ENCODE measurements at places on chromosomes 5 and 9.

DNA sequence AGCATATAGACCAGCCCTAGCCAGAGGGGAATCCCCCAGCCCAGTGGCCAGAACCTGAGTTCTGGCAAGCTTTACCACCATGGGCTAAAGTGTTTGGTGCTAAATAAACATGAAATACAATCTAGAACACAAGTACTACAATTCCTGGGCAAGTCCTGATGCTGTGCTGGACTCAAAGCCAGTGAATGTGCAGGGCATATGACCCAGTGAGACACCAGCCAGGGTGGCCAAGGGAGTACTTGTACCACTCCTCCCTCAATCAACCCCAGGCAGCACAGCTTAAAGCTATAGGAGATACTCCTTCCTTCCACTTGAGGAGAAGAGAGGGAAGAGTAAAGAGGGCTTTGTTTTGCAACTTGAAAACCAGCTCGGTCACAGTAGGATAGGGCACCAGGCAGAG lies 63.6 kb downstream of the SSBP2 start:
- DNase-seq, result no peak

DNA sequence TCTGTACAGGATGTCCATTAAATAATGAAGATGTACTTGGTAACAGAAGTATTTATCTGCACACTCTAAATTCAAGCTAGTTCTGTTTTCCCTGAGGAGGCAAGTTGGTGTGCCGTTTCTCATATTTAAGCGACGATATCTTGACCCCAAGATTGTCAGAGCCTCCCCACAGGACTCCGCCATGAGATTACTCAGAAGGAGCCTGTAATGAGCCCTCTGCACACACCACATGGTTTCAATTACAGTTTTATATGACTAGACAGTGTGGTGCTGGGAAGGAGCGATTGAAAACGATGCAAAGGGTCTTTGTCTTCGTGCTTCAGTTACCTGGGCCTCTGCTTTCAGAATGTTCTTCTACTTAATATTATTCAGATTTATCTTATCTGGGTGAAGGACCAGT lies 840.4 kb upstream of the WWC1 start:
- DNase-seq, result no peak

GRCh38 chr5:180097163-180097894 lies 25.8 kb upstream of the RNF130 start:
- no peak for DNase-seq

GRCh38 chr9:7153566-7153965 lies 395.8 kb downstream of the KDM4C start:
- no peak for DNase-seq

GRCh38 chr5:96516631-96517071 lies 83.6 kb upstream of the PCSK1 start:
- DNase-seq, result no peak

DNA sequence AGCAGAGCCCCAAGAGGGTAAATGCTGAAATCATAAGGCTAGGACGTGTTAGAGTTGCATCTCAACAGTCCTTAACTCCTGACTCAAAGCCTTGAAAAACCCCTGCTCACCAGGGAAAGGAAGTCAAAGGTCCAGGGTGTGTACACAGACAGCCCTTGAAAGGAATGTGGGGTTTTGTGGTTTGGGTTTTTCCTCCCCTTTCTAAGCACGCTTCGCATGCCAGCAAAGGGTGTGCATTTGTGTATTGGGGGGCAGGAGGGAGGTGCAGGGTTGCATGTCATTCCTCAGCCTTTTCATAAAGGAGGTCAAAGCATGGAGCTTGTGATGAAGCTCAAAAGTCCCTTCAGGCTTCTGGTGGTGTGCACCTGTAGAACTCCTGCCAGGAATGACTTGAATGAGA lies 17.3 kb upstream of the XPA start:
- DNase-seq, result no peak

GRCh38 chr5:9419794-9420193 lies 126.1 kb downstream of the SEMA5A start:
- DNase-seq, result no peak

DNA sequence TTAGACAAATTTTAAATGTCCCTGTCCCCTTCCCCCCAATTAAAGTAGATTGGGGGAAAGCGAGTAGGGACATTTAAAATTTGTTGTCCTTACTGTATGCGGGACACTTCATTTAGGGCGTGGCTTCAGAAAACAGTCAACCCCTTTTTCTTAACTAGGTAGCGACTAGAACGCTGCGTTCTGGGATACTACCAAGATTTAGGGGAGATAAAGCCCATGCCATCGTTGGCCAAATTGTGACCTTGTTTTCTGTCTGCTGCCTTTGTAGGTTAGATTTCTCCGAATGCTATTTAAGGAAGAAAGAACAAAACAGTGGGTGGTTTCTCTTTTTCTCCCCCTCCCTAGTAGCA lies 1.2 kb downstream of the CKS2 start:
- no peak for DNase-seq

- DNase-seq, result no peak
Observed at GRCh38 chr9:22238809-22239684, 207.6 kb upstream of the DMRTA1 start.

DNA sequence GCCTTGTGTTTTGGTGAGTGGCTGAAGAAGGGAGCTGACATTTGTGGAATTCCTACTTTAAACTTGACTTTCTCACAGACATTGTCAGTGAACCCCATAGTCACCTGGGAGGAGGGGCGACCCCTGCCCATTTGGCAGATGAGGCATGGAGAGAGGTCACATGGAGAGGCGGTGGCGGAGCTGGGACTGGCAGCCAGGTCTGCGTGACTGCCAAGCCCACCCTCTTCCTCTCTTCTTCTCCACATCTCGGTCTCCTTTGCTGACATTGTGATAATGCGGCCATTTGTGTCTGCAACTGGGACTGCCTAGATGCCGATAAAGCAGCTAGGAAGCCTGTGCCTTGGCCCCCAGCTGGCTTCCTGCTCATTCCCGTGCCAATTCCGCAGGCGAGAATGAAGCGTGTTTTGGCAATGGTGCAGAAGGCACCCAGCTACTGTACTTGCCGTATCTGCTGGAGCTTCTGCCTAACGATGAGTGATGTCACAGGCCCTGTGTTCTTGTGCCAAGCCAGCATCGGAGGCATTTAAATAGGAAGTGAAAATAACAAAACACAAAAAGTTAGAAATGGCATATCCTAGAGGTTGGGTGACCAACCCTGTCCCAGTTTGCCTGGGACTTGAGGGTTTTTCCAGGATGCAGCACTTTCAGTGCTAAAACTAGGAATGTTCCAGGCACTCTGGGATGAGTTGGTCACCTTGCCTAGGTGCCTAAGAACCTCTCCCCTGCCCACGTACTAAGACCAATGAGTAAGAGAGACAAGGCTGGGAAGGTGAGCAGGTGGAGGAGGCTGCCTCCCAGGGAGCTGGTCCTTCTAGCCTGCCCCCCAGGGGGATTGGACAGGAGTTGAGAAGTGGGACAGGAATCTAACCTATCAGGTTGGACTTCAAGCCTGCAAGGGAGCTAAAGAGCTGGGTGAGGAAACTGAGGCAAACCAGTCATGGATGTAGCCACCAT lies 23.6 kb downstream of the OLFML2A start:
- no peak for DNase-seq

DNA sequence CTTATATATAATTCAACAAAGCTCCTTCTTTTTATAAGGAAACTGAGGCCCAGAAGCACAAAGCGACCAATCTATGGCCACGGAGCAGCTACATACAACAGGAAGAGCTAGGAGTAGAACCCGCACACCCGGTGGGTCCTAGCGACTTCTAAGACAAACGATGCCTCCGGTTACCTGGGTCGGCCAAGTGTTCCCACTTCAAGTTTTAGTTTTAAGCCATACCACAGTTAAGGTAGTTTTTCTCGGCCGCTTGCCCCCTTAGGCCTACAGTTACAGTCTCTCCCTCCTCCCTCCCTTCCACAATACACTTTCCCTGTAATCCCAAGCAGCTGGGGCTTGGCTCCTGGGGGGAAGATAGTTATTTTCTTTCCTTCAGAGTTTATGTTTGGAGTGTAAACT lies 533 bp downstream of the SREK1IP1 start:
- no peak for DNase-seq

DNA sequence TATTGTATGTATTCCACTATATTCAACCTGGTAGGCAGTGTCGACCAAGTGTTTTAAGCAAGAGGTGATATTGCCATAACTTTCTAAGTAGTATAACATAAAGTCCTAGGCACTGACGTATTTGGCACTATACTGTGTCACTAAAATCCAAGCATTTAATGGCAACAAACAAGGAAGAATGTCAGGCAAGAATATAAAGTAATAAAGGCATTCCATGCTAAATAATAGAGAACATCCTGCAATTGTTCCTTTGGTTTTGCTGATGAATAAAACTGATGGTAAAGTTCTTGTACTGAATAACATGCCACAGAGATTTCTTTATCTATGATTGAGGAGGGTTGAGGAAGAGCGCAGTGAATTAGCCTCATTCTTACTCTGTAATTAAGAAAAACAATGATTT lies 256.9 kb downstream of the HINT1 start:
- DNase-seq, result no peak

DNA sequence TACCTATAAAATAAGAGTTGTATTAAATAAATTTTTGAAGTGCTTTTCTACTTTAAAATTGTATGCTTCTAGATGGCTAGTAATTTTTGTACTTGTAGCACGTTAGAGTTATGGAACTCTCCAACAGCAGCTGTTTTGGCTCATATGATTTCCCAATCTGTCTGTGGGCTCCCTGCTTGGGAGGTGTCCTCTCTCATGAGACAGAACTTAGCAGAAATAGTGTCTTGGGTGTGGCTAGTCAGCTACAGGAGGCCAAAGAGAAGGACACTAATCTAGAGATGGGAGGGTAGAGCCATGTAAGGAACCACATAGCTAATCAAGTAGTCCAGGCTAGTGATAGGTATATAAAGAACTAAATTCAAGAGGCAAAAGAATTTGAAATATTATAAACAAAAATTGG lies 78.4 kb upstream of the DAB2 start:
- no peak for DNase-seq

DNA sequence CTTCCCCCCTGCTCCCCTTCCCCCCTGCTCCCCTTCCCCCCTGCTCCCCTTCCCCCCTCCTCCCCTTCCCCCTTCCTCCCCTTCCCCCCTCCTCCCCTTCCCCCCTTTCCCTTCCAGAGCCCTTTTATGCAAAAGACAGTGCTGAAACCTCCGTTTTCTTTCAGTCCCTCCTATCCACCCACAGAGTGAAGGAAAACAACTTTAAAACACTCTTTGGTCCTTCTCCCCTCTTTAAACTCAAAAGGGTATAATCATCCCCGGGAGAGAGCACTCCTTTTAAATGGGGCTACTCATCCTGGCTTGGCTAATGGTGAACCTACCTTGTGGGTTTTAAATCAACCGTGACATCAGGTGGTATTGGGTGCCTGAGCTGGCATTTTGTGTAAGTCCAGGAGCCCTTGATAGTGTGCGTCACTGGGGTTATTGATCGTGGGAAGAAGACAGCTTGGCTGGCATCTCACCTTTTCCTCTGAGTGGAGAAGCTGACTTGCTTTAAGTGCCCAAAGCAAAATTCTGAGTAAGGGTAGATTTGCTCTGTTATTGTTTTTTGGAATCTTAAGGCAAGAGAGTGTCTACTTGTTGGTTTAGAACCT lies 2.7 kb downstream of the LARP1 start:
- peak; percentile 48 for DNase-seq

GRCh38 chr5:73797132-73797510 lies 171.1 kb downstream of the ARHGEF28 start:
- DNase-seq, result no peak

GRCh38 chr5:169494941-169495548 lies 88.5 kb upstream of the SPDL1 start:
- no peak for DNase-seq

- DNase-seq, result no peak
Observed at GRCh38 chr5:119286511-119287488, 69.0 kb upstream of the TNFAIP8 start.

GRCh38 chr9:4938496-4938895 lies 46.6 kb upstream of the JAK2 start:
- no peak for DNase-seq

- DNase-seq, result no peak
Observed at GRCh38 chr9:114051706-114052105, 26.4 kb downstream of the AMBP start.

DNA sequence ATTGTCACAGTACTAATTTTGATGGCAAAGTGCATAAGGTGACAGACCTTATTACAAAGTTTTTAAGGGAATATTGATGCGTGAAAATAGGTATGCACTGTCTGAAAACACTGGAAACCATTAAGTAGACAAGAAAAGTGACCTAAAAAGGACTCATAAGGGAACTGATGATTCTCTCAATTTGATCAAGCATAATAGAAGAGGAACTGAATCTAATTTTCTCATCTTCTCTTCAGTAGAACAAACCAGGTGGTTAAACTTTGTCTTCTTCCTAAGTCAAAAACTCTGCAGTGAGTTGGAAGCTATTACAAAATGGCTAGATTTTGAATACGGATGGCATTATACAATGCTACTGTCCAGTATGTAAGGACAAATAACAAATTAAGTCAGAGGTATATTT lies 53.4 kb downstream of the RNF145 start:
- DNase-seq, result no peak

DNA sequence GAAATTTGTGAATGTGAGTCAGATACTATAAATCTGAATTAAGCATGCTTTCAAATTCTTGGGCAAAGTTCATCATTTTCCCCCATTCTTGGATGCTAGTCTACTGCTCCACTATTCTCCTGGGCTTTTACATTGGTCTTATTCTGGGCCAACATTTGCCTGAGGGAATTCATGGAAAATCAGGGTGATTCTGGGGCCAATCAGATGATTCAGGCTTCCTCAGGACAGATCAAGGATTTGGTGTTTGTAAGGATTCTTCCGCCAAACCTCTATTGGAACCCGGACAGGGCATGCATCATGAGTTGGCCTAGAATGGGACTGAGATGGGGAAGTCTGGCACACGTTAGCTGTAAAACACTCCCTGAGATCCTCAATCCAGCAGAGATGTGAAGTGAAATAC lies 113.8 kb downstream of the MEF2C start:
- DNase-seq, result no peak

DNA sequence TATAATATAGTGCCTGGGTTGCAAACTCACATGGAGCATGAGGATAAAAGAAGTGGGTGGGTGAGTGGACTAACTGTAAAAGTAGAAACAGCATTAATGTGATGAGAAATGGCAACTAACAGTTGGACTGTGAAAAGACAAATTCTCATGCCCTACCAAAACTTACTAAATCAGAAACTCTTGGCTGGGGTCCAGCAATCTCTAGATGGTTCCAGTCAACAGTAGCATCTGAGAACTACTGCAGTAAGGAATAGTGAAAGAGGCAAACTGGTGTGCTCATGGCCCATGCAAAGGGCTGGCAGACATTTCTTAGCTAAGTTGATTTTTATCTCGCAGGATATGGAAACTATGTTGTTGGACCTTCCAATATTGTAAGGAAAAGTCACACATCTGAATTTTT lies 150.3 kb downstream of the PIK3R1 start:
- DNase-seq, result no peak

DNA sequence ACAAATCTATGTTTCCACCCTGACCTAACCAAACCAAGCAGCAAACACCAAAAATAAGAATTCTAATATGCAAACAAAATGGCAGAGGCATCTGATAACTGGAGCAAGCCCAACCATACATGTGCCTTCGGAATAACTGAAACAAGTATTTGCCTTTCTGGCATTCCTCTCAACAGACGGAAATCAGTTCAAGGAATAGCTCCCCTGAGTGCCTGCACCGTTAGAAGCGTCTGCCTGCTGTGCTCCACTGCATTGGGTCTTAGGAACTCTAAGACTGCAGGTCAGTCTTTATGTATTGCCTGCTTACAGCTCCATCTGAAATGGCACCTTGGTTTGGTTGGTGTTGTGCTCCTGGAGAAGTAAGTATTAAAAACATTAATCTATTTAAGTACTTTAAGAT lies 98.5 kb downstream of the MRPS27 start:
- no peak for DNase-seq

GRCh38 chr9:124297551-124297901 lies 39.8 kb downstream of the NEK6 start:
- DNase-seq, result no peak

- DNase-seq, result no peak
Observed at GRCh38 chr5:67000794-67001475, 195.7 kb downstream of the CD180 start.
